AG10803 (cell line): ENCODE measurements at places on chromosomes 11 and 22.

DNA sequence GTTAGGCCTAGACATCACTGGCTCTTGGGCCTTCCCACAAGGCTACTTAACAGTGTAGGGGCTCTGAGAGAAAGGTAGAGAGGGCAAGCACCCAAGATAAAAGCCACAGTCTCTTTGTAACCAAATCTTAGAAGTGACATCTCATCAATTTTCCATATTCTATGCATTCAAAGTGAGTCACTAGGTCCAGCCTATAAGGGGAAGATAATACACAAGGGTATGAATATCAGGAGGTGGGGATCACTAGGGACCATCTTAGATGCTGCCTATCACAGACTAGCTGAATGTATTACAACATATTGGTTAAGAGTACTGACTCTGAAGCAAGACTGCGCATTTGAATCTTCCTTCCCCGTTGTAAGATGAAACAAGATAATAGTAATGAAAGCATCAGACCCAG lies 144.1 kb downstream of the RBFOX2 start:
- DNase-seq, result no peak

DNA sequence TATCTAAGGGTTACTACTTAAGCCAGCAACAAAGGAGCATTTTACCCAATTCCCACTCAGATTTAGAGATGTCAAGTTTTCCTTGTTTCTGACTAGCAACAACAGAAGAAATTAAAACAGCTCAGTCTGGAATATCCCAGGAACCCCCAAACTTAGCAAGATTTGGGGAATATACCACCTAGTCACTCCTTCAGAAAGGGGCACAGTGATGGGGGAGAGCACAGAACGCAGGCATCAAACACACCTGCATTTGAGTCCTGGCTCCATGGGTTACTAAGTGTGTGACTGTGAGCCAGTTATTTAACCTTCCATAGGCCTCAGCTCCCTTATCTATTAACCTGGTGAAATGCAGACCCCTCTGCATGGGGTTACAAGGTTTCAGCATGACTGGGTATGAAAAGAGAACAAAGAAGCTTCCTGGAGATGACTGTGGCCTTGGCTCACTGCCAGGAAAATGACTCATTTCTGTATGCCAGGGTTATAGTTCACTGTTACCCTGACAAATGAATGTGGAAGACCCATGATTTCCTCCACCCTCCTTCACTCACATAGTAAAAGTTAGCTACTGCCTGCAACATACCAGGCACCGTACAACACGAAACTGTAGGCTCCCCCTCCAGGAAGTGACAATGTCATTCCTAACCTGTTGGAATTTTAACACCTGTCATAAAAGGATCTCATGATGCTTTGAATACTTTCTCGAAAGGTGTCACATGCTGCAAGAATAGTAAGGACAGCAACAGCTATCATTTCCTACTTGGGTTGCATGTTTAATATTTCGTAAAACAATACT lies 79.6 kb downstream of the ME3 start:
- DNase-seq, result peak; percentile 52

DNA sequence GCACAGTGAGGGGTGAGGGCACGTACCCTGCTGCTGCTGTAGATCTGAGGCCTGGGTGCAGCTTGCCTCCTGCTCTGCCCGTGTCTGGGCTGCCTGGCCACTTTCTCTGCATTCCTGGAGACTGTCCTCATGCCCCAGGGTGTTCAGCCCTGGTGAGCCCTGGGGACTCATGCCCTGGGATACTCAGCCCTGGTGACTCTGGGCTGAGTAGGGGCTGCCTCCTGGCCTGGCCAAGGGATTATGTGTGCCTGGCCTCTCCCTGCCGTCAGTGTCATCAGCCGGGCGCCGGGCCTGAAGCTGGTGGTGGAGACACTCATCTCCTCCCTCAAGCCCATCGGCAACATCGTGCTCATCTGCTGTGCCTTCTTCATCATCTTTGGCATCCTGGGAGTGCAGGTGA lies 94.7 kb downstream of the CACNA1I start:
- no peak for DNase-seq

- DNase-seq, result no peak
Measured at GRCh38 chr11:14322510-14322909, 36.5 kb downstream of the RRAS2 start.

GRCh38 chr22:43330178-43331068 lies 12.7 kb downstream of the SCUBE1 start:
- DNase-seq, result no peak

DNA sequence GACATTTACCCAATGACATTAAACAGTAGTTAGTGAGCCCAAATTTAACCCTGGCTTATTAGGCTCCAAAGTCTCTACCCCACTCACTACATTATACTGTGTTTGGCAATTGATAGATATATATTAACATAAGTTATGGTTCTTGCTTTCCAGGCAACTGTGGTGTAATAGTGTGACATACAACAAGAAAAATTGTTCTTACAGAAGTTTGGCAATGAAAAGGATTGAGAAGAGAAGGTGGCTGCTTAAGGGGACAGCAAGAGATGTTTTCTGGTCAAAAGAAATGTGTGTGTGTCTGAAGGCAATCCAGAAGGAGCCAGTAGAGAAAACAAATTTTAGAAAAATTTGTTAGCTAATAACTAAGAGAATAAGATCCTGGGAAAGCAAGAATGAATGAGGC lies 132.4 kb downstream of the SWAP70 start:
- peak; percentile 84 for DNase-seq

DNA sequence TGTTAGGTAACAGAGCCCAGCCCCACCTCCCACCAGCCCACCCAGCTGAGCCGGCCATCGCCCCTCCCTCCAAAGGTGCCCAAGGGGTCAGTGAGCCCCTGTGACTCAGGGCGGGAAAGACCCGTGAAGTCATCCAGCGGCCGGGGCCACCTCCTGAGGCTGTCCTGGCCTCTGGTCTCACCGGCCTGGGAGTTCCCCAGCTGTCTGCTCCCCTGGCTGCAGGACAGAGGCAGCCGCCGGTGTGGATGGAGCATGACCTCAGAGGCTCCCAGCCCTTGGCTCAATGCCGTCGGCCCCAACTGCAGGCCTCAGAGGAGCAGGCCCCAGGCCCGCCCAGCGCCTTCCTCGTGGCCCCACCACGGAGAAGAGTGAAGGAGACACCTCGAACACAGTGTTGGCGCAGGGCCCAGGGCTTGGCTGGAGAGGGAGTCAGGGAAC lies 28.7 kb downstream of the RPL3 start:
- no peak for DNase-seq

DNA sequence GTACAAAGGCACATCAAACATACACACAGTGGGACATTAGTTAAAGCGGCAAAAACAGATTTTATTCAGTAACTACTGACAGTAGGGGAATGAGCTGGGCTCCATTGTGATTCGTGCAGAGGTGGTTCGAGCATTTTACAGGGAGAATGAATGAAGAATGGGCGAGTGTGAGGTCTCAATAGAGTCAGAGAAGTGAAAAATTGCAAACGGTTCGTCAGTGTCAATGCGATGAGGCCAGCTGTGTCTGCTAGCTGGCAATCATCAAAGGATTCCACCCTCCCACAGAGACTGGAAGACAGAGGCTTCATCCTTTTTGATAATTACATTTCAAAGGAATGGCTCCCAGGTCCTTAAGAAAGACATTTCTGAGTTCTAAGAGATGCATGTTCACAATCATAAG lies 17.4 kb downstream of the OR4D9 start:
- no peak for DNase-seq
